ENCODE measurements at places on chromosomes 16 and 17.
A peak's percentile ranks its signal among the peaks of the same experiment; 100 is the strongest.

- DNase-seq: no peak
These were observed 9.4 kb downstream of the CYBC1 start for GRCh38 chr17:82440991-82441627.

- peak; percentile 63 for DNase-seq
These were observed 680 bp downstream of the SKA2 start for GRCh38 chr17:59154292-59154720.

DNA sequence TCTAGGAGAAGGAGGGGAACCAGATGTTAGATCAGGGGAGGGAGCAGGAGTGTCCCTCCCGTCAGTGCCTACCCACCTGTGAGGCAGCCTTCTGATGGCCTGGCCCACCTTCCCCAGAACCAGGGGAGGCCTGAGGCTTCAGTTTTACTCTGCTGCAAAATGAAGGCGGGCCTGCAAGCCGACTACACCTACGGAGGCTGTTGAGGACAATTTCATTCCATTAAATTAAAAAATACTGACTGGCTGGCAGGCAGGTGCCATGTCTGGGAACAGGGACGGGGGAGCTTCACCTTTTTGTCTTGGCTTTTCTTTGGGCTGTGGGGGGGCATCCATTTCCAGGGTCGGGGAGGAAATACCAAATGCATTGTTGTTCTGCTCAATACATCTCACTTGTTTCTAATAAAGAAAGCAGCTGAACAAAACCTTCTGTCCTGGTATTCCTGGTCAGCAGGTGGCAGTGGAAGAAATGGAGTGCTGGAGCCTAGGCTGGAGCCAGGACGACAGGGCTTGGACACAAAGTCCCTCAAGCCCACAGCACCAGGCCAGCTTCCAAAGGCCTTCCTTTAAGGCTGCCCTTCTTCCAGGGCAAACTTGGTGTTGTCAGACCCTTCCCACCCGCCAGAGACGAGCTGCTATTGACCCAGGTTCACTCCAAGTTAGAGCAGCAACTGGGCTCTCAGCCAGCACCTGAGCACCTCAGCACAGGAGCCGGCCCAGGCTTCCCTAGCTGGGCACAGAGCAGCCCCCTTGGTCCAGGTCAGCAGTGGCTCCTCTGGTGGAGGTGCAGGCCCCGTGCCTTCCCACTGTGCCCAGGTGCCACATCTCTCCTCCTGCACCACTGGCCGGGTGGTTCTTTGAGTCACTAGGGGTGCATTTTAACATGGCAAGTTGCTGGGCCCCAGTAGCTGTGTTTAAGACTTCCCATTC is 23.5 kb downstream of the PLCD3 start:
- DNase-seq: no peak

DNA sequence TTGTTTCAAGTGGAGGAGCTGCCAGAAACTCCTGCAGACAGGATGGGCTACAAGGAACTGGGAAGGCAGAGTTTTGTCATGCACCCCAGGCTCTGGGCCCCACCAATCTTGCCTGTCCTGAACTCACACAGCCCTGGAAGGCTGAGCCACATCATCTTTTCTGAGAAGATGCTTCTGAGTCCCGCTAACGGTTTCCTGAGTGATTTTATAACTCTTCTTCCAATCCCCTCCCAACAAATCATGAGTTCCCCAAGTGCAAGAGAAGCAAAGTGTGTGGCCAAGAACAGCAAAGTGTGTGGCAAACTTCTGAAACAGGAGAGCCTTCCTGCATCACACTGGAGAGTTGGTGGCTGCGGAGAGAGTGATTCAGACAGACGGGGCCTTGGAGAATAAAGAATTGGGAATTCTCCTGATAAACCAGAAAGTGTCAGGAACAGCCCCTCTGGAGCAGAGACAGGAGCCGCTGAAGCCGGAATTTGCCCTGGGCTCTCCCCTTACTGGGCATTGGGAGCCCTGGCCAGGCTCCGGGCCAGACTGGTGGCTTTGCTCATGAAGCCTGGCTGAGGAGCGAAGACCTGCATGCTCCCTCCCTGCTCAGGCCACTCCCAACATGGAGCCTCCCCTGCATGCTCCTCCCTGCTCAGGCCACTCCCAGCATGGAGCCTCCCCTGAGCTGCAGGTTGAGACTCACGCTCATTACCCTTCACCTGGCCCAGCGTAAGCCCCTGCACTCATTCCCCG is 47.2 kb downstream of the PITPNM3 start:
- no peak for DNase-seq

DNA sequence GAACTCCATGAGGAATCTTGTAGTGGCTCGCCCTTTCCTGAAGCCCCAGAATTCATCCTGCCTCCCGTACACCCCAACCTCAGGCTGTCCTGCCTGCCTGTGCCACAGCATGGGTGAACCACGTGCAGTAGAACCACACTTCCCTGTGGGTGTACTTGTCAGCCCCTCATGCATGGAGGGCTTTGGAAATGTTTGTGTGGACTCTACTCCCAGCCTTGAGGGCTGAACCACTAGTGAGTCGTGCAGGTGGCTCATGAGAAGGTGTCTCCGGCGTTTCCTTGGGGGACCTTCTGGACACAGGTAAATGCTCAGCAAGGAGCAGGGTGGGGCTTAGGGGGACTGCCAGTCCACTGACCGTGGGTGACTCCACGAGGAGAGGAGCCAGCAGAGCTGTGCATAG is 58.7 kb upstream of the ADORA2B start:
- DNase-seq: no peak

DNA sequence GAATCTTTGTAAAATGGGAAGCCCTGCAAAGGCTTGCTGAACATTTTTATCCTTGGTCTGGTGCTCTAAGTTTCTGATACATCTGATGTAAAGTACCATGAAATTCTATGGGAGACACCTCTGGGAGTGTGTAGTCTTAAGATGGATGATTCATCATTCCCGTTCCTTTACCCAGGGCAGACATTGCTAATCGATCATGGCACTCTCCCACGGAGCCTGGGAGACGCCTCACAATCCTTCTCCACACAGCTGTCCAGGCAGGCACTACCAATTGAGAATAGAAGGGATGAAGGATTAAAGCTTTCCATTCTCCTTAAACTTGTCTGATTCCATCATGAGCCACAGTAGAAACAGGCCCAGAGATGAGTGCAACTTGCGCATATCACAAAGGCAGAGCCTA is 144.8 kb downstream of the GSG1L start:
- peak; percentile 29 for DNase-seq

DNA sequence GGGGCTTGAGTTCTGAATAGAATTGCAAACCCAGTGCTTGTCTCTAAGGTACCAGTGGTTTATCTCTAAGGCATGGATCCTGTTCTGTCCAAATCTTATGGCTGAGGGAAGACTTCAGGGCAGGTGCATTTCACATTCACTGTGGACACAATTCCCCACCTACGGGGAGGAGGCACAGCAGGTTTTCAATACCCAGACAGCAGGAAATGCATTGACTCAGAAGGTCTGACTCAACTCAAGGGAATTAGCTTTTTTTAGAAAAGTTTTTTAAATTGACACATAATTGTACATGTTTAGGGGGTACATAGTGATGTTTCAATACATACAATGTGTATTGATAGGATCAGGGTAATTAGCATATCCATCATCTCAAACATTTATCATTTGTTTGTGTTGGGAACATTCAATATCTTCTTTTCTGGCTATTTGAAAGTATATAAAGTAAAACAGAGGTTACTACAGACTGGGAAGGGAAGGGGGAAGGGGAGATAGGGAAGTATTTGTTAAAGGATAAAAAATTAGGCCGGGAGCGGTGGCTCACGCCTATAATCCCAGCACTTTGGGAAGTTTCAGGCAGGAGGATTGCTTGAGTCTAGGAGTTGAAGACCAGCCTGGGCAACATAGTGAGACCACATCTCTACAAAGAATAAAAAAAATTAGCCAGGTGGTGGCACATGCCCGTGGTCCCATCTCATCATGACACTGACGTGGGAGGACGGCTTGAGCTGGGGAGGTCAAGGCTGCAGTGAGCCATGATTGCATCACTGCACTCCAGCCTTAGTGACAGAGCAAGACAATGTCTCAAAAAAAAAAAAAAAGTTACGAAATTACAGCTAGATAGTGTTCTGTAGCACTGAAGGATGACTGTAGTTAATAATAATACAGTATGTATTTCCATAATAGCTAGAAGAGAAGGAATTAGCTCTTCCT is 54.9 kb downstream of the RGS9 start:
- DNase-seq: peak; percentile 73

GRCh38 chr16:74322301-74322710 is 25.7 kb downstream of the PSMD7 start:
- DNase-seq: no peak

- no peak for DNase-seq
These were observed 132.1 kb downstream of the CLEC16A start for GRCh38 chr16:11076259-11077018.

GRCh38 chr16:88754912-88755744 is 29.9 kb downstream of the PIEZO1 start:
- DNase-seq: peak; percentile 53

DNA sequence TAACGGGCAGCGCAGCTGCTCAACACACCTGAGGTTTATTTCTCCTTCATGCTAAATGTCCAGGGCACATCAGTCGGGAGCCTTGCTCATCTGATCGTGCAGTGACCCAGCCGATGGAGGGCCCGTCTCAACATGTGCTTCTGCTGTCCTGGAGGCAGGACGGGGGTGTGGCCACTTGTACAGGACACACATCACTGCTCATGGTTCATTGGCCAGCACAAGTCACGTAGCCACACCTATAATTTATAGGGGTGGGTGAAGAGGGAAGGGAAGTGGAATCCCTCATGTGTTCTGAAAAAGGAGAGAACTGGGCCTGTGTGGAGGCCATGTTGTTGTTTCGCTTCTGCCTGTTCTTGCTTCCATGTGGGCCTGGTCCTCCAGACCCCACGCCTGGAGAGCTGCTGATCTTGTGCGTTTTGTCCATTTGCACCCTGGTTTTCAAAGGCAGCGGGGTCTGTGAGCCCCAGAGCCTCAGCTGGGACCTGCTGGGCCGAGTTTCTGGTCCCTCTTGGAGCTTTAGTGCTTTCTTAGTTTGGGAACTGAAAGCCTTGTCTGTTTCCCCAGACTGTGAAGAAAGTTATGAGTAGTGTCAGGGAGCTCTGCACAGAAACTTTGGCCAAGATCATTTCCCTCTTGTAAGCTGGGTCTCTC is 60.5 kb downstream of the CMIP start:
- DNase-seq: no peak

- no peak for DNase-seq
These were observed 1.4 kb downstream of the ALDOC start for GRCh38 chr17:28575126-28575795.

- no peak for DNase-seq
These were observed 10.5 kb downstream of the TIMM22 start for GRCh38 chr17:1007310-1008007.

DNA sequence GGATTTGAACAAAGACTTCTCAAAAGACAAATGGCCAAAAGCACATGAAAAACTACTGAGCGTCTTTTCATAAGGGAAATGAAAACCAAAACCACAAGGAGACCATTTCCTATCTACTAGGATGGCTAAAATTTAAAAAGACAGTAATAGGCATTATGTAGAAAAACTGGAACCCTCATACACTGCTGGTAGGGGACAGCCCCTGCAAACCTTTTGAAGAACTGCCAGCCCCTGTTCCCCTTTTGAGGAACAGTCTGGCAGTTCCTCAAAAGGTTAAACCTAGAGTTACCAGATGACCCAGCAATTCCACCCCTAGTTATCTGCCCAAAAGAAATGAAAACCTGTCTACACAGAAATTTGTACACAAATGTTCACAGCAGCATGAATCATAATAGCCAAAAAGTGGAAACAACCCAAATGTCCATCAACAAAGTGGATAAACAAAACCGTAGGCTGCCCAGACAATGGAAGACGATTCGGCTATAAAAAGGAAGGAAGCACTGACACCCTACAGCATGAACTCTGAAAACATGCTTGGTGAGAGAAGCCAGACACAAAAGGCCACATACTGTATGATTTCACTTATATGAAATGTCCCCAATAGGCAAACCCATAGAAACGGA is 22.9 kb downstream of the CDIP1 start:
- DNase-seq: no peak

DNA sequence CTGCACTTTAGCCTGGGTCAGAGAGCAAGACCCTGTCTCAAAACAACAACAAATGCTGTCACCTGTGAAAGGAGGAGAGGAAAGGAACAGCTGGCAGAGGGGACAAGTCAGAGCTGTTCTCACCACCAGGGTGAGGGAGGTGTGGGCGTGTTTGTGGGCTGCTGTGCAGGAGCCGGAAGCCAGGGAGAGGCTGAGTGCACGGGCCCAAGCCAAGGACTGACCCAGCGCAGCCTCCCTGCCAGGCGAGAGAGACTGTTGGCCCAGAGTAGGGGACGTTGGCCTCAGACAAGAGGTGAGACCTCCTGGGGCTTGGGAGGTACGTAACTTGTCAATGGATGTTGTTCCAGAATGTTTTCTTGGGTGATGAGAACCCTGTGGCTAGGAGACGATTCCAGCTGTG is 10.7 kb downstream of the SPNS2 start:
- peak; percentile 58 for DNase-seq

All from Daoy (cell line).